ENCODE measurements at places on chromosomes 1 and 21.
A peak's percentile ranks its signal among the peaks of the same experiment; 100 is the strongest.

DNA sequence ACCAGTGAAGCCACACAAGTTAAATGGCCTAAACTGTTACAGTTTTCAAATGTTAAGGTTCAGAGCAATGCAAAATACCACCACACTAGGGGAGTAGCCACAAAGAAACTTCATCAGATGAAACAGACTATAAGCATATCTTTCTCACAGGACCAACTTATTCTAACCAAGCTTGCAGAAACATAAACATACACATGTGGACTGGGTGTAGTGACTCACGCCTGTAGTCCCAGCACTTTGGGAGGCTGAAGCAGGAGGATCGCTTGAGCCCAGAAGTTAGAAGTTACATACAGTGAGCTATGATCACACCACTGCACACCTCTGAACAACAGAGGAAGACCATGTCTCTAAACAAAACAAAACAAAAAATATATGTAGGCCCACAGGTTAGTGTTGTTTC, 17.3 kb downstream of the WDR47 start:
- no peak for DNase-seq
- no peak overlapping the region for H3K27ac ChIP-seq
- H3K36me3 ChIP-seq = no peaks in the 10 kb centered on the region
- no peak overlapping the region for H3K4me3 ChIP-seq

DNA sequence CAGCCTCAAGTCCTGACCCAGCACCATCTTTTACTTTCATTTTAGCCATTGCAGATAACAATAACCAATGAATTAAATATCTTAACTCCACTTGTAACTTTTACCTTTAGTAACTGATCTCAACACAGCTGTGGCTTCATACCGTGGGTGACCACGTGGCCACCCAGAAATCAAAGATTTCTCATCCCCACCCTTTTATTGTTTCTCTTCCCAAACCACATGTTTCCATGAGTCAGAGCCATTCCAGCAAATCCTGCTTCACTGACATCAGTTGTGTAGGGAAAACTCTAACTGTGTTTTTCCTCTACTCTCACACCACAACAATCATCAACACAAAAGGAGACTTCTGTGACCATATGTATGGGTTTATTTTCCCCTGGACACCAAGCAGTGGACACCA, 25.1 kb upstream of the BRDT start:
- peaks cover 5% of the 10 kb centered on the region for H3K4me1 ChIP-seq
- DNase-seq = peak; percentile 88
- H3K4me3 ChIP-seq = no peak overlapping the region
- H3K27ac ChIP-seq = peak overlapping the region; percentile 35

DNA sequence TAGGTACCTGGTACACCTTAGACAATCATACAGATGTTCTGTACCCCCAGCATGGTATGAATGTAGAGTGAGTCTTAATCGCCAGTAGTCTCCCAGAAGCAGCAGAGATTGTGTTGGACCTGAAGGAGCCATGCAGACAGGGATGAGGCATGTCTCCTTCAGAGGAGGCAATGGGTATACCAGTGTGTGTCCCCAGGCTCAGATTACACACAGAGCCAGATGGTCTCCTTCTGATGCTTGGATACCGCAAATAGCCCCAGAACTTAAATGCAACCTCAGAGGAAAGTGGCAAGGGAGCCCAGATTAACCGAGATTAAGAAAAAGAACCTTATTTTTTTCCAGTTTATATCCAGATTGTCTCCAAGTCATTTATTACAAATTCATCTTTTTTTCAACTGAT, 96.8 kb upstream of the C21orf91 start:
- no peaks in the 10 kb centered on the region for H3K4me1 ChIP-seq
- no peak for DNase-seq
- H3K4me3 ChIP-seq = no peak overlapping the region
- H3K36me3 ChIP-seq = no peaks in the 10 kb centered on the region

DNA sequence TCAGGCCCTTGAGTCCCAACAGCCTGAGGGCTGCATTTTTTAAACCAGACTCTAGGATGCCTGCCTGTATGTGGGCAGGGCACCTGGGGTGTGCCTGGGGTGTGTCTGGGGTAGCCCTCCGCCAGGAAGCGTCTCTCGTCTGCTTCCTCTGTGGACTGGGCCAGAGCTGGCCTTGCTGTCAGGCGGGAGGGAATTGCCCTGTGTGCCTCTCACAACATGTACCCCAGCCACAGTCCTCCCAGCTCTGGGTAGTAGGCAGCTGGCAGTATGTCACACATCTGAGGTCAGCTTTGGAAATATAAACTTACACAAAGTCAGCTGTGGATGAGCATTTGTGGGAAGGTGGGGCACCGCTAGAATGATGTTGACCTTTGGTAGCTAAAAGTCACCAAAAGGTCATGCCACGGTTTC, 13.0 kb downstream of the TRAF5 start:
- H3K4me3 ChIP-seq = no peak overlapping the region
- H3K27ac ChIP-seq = no peak overlapping the region
- H3K36me3 ChIP-seq = no peaks in the 10 kb centered on the region
- H3K4me1 ChIP-seq = no peaks in the 10 kb centered on the region
- no peaks in the 10 kb centered on the region for H3K27me3 ChIP-seq
- no peak for DNase-seq

GRCh38 chr1:145980457-145980994, 15.9 kb downstream of the TXNIP start:
- H3K27me3 ChIP-seq = no peaks in the 10 kb centered on the region
- no peak overlapping the region for H3K4me3 ChIP-seq
- peaks cover 27% of the 10 kb centered on the region for H3K4me1 ChIP-seq
- DNase-seq = no peak
- peak overlapping the region; percentile 87 for H3K27ac ChIP-seq

DNA sequence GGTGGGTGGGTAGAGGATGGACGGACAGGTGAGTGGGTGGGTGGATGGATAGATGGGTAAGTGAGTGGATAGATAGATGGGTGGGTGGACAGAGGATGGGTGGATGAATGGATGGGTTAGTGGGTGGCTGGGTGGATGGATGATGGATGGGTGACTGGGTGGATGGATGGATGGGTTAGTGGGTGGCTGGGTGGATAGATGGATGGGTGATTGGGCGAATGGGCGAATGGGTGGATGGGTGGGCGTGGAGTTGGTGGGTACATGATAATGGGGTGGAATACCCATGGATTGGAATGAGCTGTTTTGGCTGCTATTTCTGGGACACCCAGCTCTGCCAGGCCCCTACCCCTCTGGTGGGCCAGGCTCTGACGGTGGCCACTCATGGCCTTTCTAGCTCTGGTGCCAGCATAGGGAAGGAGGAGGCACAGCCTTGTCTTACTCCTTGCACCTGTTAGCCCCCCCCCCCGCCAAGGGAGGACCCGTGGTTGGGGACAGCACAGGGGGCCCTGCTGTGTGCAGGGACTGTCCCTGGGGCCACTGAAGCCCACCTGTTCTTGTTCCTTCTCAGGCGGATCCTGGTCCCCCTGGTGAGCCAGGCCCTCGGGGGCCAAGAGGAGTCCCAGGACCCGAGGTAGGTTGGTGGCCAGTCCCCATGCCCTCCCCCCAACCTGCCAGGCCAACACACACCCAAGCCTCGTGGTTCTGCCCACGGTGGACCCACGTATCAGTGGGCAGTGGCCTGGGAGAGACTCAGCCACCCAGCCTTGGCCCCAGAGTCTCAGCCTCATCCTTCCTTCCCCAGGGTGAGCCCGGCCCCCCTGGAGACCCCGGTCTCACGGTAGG, 26.4 kb downstream of the COL6A2 start:
- H3K4me1 ChIP-seq = no peaks in the 10 kb centered on the region
- no peaks in the 10 kb centered on the region for H3K27me3 ChIP-seq
- H3K36me3 ChIP-seq = peaks cover 78% of the 10 kb centered on the region
- H3K4me3 ChIP-seq = no peak overlapping the region

GRCh38 chr1:198364471-198364870, 176.0 kb downstream of the ATP6V1G3 start:
- H3K36me3 ChIP-seq = no peaks in the 10 kb centered on the region
- no peak overlapping the region for H3K4me3 ChIP-seq
- no peak for DNase-seq
- H3K27ac ChIP-seq = no peak overlapping the region
- H3K27me3 ChIP-seq = no peaks in the 10 kb centered on the region

DNA sequence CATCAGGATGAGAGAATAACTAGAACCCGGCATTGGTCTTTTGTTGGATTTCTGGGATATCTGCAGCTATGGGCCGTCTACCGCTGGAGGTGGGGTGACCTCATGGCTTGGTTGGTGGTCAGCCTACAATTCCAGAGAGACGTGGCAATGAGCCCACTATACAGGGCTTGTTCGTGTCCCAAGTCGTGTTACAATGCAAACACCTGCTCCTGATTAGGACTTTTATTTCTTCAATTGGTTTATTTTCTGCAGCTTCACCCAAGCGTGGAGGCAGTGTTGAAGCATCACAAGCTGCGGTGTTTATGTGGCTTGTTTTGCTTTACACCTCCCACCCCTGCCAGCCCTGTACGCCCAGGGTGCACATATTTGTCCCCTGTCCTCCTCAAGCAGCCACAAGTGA, 211.7 kb upstream of the TMEM51 start:
- H3K36me3 ChIP-seq = no peaks in the 10 kb centered on the region
- no peak overlapping the region for H3K4me3 ChIP-seq
- no peaks in the 10 kb centered on the region for H3K27me3 ChIP-seq
- no peak overlapping the region for H3K27ac ChIP-seq
- DNase-seq = peak; percentile 53

- no peaks in the 10 kb centered on the region for H3K27me3 ChIP-seq
- no peak overlapping the region for H3K4me3 ChIP-seq
- H3K36me3 ChIP-seq = no peaks in the 10 kb centered on the region
- no peak overlapping the region for H3K27ac ChIP-seq
- peak; percentile 71 for DNase-seq
- H3K4me1 ChIP-seq = no peaks in the 10 kb centered on the region
These were observed 14.9 kb downstream of the FASLG start for GRCh38 chr1:172673761-172674160.

DNA sequence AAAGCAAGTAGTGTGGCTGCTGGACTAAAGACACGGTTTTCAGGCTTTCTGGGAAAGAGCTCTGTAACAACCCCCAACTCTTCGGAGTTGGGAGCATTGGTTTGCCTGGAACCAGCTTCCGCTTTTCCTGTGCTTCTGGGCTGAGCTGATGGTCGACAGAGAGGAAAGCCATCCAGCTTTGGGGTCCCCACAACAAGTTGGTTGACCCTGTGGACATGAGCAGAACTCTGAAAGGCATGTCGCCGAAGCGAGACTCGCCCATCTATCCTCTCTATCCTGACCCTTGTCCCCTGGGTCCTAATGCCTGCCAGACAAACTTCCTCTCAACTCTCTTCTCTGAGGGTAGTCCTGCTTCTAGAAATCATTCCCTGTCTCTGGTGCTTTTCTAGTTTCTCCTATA, 31.9 kb upstream of the FCGR2A start:
- no peak overlapping the region for H3K4me3 ChIP-seq
- H3K36me3 ChIP-seq = no peaks in the 10 kb centered on the region
- no peak overlapping the region for H3K27ac ChIP-seq

DNA sequence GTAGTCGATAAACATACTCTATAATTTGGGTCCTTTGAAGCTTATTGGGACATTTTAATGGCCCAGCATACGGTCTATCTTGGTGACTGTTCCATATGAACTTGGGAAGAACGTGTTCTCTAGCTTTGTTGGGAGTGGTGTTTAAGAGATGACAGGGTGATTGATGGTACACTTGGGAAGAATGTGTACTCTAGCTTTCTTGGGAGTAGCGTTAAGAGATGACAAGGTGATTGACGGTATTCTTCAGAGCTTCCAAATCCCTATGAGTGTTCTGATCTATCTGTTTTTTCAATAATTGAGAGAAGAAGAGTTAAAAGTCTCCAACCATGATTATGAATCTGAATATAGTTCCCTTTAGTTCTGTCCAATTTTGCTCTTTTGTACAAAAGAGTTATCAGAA, 9.4 kb downstream of the NPHP4 start:
- no peaks in the 10 kb centered on the region for H3K4me1 ChIP-seq
- H3K4me3 ChIP-seq = no peak overlapping the region
- H3K27ac ChIP-seq = no peak overlapping the region
- no peaks in the 10 kb centered on the region for H3K36me3 ChIP-seq

GRCh38 chr21:39842741-39843459, 24.3 kb upstream of the PCP4 start:
- no peaks in the 10 kb centered on the region for H3K4me1 ChIP-seq
- no peak overlapping the region for H3K4me3 ChIP-seq

- peaks cover 37% of the 10 kb centered on the region for H3K4me1 ChIP-seq
- peak overlapping the region; percentile 49 for H3K4me3 ChIP-seq
- peaks cover 17% of the 10 kb centered on the region for H3K36me3 ChIP-seq
- no peak for DNase-seq
- H3K27ac ChIP-seq = peak overlapping the region; percentile 100
These were observed 5.1 kb downstream of the HDGF start for GRCh38 chr1:156746406-156746727.

DNA sequence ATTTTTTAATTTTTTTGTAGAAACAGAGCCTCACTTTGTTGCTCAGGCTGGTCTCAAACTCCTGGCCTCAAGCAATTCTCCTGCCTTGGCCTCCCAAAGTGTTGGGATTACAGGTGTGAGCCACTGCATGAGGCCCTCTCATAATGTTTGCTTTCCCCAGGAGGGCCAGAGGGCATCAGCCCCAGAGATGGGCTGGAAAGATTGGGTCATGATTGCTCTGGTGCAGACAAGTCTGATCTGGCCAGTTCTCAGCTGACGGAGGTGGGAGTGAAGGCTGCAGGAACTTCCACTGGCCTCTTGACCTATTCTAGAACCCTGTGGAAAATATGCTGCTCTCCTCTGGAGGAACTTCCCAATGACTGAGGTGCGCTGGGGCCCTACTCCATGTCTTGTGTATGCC, 43.4 kb upstream of the RD3 start:
- H3K27me3 ChIP-seq = peaks cover 3% of the 10 kb centered on the region
- no peaks in the 10 kb centered on the region for H3K4me1 ChIP-seq
- no peak overlapping the region for H3K4me3 ChIP-seq
- no peak overlapping the region for H3K27ac ChIP-seq
- DNase-seq = no peak

DNA sequence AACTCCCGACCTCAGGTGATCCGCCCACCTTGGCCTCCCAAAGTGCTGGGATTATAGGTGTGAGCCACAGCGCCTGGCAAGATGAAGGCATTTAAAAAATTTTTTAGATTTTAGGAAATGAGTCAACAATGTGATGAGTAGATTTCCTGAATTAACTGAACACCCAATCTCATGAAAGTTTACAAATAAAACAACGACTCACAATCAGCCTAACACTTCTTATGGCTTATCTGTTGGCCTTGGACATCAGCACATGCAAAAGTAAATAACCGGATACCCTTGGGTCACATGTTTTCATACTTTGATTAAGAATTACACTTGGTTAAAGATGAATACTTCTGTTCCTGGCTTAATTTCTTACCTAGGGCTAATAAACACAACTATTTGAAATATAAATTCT, 3.0 kb downstream of the GNG12 start:
- H3K36me3 ChIP-seq = no peaks in the 10 kb centered on the region
- no peaks in the 10 kb centered on the region for H3K27me3 ChIP-seq
- no peaks in the 10 kb centered on the region for H3K4me1 ChIP-seq
- DNase-seq = no peak

- H3K4me3 ChIP-seq = no peak overlapping the region
- no peaks in the 10 kb centered on the region for H3K4me1 ChIP-seq
- no peaks in the 10 kb centered on the region for H3K27me3 ChIP-seq
- H3K27ac ChIP-seq = no peak overlapping the region
- no peaks in the 10 kb centered on the region for H3K36me3 ChIP-seq
These were observed 355.6 kb downstream of the SIPA1L2 start for GRCh38 chr1:232274236-232274855.

GRCh38 chr1:101227837-101228236, 9.0 kb upstream of the S1PR1 start:
- H3K27me3 ChIP-seq = no peaks in the 10 kb centered on the region
- H3K4me1 ChIP-seq = no peaks in the 10 kb centered on the region
- H3K27ac ChIP-seq = no peak overlapping the region
- no peak for DNase-seq
- H3K36me3 ChIP-seq = no peaks in the 10 kb centered on the region

- no peaks in the 10 kb centered on the region for H3K36me3 ChIP-seq
- no peak overlapping the region for H3K27ac ChIP-seq
- H3K4me1 ChIP-seq = no peaks in the 10 kb centered on the region
- H3K27me3 ChIP-seq = no peaks in the 10 kb centered on the region
- DNase-seq = no peak
- no peak overlapping the region for H3K4me3 ChIP-seq
These were observed 12.4 kb upstream of the PRPF38B start for GRCh38 chr1:108679586-108680213.

Measured in fibroblast of lung (primary cell).